HL-60 (cell line): ENCODE measurements at places on chromosomes 6 and 20.
A peak's percentile ranks its signal among the peaks of the same experiment; 100 is the strongest.

- DNase-seq: no peak
Observed at GRCh38 chr20:61620174-61620573, 368.1 kb downstream of the CDH4 start.

DNA sequence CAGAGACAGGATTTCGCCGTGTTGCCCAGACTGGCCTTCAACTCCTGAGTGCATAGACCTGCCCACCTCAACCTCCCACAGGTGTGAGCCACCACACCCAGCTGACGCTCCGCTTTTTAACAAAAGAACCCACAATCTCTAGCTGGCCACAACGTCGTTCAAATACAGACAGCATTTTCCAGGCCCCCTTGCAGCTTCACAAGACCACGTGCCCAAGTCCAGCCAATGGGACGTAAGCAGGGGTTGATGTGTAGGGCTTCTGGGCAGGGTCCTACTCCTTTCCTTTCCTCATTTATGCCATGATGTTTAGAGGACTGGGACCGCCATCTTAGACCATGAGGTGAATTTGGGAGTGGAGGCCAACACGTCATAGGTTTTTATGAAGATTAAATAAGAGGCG lies 81.0 kb downstream of the TFAP2C start:
- no peak for DNase-seq

GRCh38 chr6:153312634-153313033 lies 181.6 kb upstream of the RGS17 start:
- peak; percentile 37 for DNase-seq

GRCh38 chr6:104753251-104753650 lies 106.5 kb downstream of the HACE1 start:
- no peak for DNase-seq

DNA sequence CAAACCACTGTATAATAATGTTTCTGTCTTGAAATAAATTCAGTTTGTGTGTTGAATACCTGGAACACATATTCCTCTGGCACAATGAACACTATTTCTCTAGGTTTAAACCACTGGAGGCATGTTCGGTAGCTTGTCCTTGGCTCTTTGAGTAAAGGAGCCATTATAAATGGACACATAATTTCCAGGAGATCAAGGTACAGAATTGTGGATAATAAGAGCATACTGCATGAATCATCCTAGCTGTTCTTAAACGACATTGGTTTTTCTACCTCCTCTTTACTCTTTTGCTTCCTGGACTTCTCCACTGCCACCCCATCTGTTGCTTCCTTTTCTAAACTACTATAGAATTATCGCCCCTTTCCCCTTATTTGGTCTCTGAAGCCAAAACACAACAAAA lies 1.2 kb downstream of the CENPW start:
- no peak for DNase-seq

DNA sequence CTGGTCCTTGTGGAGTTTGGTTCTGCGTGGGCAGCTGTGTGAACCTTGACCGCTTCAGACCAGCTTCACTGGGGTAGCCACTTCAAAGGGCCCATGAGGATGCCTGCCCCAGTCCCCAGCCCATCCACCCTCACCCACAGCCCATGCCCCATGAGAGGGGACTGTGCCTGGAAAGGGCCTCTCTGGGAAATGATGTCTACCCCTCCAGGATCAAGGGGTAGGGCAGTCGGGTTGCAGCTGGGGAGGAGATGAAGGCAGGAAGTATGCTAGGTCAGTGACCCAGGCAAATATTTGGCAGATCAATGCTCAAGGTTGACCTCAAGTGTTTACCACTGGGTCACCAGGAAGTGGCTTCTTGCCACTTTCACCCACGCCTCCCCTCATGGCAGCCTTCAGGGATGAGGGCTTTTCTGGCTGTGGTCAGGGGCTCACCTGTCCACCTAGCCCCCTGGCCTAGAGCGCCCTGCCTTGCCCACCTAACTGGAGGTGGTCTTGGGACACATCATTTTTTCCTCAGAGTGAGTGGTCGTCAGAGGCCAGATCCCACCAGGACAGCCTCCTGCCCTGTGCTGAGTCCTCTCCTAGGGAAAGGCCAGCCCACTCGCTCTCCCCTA lies 109.5 kb downstream of the SNX5 start:
- DNase-seq: no peak

DNA sequence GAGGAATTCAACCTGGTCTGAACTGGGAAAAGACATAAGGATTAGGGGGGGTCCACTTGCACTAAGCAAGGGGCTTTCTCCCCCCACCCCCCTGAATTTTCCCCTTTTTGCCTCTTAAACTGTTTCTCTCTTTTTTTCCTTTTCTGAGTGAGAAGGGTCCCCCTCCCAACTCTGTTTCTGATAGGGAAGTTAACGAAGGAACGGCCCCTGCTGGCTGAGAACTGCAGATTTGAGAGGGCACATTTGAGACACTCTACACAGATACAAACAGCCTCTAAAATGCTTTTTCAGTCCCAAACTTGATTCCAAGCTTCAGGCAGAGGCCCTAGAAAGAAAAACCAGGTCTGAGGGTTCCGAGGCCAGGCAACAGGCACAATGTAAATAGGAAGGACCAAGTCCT lies 91.7 kb downstream of the JARID2 start:
- peak; percentile 55 for DNase-seq

- DNase-seq: no peak
Observed at GRCh38 chr6:45394586-45395095, 16.9 kb upstream of the SUPT3H start.

DNA sequence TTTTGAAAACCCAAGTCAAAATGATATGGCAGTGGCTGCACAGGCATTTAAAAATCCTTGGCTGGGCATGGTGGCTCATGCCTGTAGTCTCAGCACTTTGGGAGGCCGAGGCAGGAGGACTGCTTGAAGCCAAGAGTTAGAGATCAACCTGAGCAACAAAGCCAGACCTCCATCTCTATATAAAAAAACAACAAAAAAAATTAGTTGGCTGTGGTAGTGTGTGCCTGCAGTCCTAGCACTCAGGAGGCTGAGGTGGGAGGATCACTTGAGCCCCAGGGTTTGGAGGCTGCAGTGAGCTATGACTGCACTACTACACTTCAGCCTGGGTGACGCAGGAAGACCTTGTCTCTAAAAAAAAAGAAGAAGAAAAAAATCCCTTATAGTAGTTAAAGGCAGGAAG lies 142.9 kb downstream of the MYB start:
- DNase-seq: no peak

DNA sequence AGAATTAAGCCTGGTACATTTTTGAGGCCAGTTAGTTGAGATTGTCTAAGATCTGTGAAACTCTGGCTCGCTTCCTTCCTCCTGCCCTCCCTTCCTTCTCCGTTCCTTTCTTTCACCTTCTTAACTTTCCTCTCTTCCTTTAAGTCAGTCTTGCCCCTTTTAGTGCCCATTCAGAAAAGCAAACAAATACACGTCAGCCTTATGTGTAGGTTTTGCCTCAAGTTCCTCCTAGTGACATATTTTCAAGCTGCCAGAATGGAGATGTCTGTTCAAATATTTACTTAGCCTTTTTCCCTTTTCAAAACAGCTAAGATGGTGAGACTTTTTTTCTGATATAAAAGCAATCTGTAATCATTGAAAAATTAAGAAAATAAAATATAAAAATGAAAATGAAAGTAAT lies 178.4 kb downstream of the FARS2 start:
- no peak for DNase-seq

DNA sequence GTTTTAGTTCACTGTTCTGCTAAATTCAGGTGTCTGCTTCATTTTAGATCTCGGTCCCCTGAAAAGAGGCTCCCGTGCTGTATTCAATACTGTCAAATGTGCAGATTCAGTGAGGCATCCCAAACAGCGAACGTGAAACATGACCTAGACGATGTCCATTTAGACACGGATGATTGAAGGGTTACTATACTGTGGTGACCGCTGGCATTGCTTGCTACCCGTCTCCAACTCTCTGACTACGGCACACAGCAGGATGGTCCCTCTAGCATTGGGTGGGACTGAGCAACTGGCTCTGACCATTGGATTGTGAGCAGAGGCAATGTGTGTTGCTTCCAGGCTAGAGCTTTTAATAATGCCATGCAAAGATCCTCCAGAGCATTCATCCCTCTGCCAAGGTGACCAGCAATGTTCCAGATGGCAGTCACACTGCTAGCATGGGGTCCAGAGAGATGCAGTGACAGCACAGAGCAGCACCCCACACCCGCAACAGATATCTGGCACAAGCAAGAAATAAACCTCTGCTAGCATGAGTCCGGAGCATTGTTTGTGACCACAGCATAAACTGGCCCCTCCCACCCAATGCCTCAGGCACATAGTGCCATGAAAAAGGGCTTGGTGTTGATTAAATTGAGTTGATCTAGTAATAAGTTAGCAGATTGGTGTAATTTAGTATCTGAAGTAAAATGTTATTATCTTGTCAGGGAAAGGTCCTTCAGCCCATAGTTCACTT lies 9.0 kb downstream of the METTL24 start:
- no peak for DNase-seq

- peak; percentile 69 for DNase-seq
Observed at GRCh38 chr6:169789944-169790927, 38.8 kb downstream of the ERMARD start.

- no peak for DNase-seq
Observed at GRCh38 chr6:48087448-48087847, 23.5 kb downstream of the PTCHD4 start.

GRCh38 chr6:125931733-125932450 lies 24.7 kb upstream of the HINT3 start:
- no peak for DNase-seq

DNA sequence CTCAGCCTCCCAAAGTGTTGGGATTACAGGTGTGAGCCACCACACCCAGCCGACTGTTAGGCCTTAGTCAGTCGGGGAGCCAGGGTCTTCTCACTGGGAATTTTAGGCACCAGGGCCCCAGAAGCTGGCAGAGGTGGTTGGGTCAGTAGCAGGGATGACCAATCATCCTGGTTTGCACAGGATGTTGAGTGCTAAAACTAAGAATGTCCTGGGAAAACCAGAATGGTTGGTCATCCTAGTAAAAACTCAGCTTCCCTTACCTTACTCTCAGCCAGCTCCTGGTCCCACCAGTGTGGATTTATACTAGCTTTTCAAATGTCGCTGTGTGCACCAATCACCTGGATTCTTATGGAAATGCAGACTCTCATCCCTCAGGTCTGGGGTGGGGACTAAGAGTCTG lies 31.8 kb downstream of the KCNG1 start:
- DNase-seq: no peak

GRCh38 chr6:863831-864230 lies 170.9 kb upstream of the EXOC2 start:
- DNase-seq: no peak

GRCh38 chr6:33201147-33201545 lies 479 bp downstream of the SLC39A7 start:
- DNase-seq: no peak

GRCh38 chr20:63161176-63161651 lies 54.7 kb downstream of the YTHDF1 start:
- DNase-seq: no peak

DNA sequence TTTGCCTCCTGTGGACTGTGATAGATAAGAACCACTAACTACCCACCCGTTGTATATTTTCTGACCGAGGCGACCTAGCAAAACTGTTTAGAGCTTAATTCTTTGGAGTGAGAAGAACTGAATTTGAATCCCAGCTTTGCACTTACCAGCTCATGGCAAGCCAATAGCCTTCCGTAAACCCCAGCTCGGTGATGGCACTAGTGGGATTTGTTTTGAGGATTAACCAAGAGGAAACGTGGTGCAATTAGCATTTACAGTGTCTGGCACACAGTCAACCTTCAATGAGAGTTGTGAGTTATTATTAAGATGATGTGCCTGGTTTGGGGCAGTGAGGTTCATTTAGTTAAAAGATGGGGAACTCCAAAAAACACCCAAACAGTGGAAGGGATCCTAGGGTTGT lies 12.3 kb upstream of the DSP start:
- DNase-seq: no peak

GRCh38 chr20:25061821-25062530 lies 4.0 kb upstream of the ACSS1 start:
- no peak for DNase-seq

GRCh38 chr6:53984163-53984562 lies 127.1 kb upstream of the MLIP start:
- no peak for DNase-seq

- DNase-seq: no peak
Observed at GRCh38 chr20:11918391-11918845, 725 bp downstream of the BTBD3 start.

GRCh38 chr6:167760979-167761793 lies 65.5 kb upstream of the AFDN start:
- no peak for DNase-seq

DNA sequence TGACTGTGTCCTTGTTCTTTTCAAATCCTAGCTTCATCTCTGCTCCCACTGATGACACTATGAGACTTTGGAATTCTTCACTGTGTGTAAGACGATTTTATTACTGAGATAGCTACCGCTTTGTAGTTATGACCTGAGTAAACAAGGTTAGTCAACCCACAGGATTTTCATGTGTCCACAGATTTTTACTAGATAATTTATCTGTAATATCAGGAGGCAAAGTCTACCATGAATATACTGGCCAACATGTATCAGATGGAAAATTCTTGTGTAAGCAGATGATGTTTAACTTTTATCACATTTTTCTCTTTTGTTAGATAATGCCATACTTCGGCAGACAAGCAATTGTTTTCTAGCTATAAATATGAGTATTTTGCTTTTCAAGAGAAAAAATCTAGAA lies 119.8 kb downstream of the SGK1 start:
- DNase-seq: no peak

DNA sequence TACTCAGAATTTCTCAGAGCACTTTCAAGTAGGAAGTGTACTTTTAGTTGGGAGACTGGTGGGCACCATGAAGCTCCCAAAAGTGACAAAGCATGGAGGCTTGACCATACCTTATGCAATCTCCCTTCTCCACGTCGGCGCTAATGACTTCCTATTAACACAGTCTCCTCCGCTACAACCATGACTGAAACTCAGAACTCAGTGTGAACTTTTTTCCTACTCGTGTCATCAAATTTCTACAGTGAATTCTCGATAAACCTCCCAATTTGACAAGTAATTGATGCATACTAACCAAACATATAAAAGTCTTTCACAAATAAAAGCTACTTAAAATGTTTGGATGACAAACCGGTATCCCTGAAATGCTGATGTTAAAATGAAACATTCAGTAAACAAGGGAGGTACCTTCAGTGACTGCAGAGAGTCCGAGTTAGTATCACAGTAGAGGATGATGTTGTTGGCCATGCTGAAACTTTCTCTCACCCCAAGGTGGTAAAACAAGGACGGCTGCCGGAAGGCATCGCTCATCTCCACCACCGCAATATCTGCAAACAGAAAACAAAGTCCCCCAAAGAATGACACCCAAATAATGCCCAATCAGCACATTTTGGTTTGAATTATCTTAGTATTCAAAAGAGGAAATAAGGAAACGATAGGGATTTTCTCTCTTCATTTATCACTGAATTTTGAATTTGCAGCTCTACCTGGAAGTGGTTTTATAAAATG lies 72.1 kb downstream of the MAP3K5 start:
- no peak for DNase-seq

- DNase-seq: peak; percentile 11
Observed at GRCh38 chr6:159252955-159253508, 83.8 kb downstream of the FNDC1 start.

DNA sequence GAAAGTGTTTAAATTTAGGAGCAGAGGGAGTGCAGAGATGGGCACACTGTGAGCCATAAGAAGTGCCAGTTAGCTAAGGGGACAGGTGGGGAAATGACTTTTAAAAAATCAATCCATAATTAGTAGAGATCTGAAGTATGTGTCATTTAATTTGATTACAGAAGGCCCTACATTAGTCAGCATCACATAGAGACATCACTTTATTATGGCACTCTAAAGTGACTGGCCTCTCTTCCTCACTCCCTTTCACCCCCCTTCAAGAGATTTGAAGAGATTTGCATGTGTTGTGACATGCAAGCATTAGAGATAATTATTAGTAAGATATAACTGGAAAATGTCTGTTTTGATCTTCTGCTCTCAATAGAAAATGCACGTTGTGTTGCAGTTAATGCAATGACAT lies 86.7 kb downstream of the SLX4IP start:
- no peak for DNase-seq
